ENCODE measurements at places on chromosomes 5 and 9. TPM values are rescaled to one million over a fixed set of nuclear protein-coding genes. Genes with fewer than 3 reads are reported as not detected.

- no peak for DNase-seq
Measured at GRCh38 chr5:172164769-172165212, 23.2 kb downstream of the STK10 start.

DNA sequence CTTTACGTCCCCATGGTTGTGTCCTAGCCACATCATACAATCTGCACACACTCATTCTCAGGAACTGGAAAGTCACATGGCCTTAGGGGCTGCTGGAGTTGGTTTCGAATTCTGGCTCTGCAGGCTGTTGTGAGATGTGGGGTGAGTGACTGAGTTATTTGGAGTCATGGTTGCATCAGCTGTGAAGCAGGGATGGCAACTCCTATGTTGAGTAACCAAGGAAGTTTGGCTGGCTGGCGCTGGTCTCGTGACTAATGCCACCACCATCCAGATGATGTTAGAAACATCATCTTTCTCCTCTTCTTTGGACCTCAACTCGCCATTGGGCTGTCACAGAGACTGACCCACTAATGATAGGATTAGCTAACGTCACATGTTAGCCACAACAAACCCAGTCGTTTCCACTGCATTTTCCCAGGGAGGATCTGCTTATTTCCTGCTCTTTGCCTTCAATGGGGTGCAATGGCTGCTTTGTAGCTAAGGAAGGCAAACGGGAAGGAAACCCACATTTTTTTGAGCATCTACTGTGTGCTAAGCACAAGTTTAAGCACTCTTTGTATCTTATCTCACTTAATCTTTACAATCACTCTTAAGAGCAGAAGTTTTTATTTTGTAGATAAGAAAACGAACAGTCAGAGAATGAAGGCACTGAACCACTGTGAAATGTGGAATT lies 78.1 kb upstream of the UBTD2 start:
- no peak for DNase-seq

GRCh38 chr5:91061946-91062562 lies 321.1 kb downstream of the ARRDC3 start:
- DNase-seq = no peak

SLC45A2 gene
- total RNA-seq = not detected

Measured in HT-29 (cell line).